ENCODE measurements at places on chromosomes 3 and 15.
A peak's percentile ranks its signal among the peaks of the same experiment; 100 is the strongest.

GRCh38 chr3:153577059-153577736, 415.2 kb downstream of the RAP2B start:
- no peak for DNase-seq

DNA sequence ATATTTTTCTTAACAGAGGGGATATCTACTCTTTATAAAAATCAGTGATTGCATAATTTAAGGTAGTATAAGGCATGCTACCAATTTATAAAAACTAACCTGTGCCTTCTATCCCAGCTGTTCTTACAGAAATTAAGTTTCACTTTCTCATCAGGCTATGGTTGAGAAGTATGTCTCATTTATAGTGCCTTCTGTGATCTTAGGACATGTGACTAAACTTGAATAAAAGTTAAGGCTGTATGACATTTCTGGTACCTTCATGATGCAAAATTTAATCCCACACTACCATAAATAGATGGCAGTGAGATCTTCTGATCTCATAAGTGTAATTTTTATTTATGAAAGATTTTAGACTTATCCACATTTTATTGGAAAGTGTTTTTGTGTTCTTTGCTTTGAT, 12.6 kb downstream of the TIPARP start:
- peak; percentile 27 for DNase-seq

DNA sequence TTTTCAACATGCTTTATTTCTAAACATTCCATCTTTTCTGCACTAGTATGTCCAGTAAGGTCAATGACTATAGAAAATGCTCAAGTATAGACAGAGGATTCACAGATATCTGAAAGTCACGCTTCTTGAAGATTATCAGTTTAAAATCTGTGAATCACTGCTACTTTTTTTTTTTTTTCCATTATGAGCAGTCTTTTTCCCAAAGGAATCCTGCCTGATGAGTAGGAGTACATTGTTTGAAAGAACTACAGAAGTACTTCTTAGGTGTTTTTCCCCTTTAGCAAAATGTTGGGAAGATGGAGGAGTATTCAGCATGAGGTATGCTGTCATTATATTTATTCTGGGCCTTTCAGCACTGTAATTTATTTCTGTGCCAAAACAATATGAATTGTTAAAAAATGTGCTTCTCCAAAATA, 266.2 kb downstream of the NLGN1 start:
- no peak for DNase-seq

DNA sequence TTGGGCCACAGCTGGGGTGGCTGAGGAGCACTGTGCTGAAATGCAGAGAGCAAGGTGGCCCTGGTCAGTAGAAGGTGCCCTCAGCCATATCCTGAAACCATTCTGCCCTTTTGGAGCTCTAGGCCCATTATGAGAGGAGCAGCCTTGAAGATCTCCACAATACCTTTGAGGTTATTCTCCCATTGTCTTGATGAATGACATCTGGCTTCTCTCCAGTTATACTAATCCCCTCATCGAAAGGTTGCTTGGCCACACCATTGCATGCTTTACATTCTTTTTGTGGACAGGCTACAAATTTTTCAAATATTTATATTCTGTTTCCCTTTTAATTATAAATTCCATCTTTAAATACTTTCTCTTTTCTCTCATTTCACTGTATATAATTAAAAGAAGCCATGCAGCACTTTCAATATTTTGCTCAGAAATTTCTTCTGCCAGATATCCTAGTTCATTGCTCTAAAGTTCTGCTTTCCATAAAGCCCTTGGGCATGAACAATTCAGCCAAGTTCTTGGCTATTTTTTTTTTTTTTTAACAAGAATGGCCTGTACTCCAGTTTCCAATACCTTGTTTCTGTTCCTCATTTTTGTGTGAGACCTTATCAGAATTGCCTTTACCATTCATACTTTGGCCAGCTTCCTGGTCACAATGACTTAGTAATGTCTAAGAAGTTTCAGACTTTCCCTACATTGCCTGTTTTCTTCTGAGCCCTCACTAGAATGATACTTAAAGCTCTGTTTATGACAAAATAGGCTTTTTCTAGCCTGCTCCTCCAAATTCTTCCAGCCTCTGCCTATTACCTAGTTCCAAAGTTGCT, 138.9 kb upstream of the SGO1 start:
- peak; percentile 40 for DNase-seq

DNA sequence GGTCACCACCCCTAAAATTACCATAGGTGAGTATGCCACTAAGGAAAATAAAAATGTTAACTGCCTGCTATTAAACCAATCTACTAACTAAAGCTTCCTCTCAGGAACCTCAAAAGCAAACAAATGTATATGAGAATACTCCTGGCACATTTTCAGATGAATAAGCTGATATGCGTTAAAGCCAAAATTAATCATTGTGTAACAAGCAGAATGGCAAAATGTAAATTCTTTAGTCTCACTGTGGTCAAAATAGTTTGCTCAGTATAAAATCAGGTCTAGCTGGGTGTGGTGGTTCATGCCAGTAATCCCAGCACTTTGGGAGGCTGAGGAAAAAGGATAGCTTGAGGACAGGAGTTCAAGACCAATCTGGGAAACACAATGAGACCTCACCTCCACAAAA, 53.6 kb downstream of the SUMF1 start:
- DNase-seq = no peak

GRCh38 chr15:60573936-60574335, 95.0 kb upstream of the ICE2 start:
- DNase-seq = no peak

DNA sequence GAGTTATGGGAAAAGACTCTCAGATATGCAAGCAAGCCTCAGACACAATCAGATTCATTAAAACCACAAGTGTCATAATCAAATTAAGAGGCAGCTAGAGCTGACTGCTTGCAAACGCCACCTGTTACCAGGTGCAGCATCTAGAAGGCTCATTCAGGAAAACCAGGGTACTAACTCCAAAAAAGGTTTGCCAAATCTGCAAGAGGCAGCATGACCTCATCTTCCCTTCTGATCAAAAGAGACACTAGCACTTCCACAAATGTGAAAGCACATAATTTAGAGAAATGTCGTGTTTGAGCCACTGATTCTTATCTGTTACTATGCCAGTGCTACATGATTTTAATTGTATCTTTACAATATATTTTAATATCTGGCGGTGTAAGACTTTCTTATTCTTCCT, 123.3 kb upstream of the NANOGP8 start:
- DNase-seq = no peak

DNA sequence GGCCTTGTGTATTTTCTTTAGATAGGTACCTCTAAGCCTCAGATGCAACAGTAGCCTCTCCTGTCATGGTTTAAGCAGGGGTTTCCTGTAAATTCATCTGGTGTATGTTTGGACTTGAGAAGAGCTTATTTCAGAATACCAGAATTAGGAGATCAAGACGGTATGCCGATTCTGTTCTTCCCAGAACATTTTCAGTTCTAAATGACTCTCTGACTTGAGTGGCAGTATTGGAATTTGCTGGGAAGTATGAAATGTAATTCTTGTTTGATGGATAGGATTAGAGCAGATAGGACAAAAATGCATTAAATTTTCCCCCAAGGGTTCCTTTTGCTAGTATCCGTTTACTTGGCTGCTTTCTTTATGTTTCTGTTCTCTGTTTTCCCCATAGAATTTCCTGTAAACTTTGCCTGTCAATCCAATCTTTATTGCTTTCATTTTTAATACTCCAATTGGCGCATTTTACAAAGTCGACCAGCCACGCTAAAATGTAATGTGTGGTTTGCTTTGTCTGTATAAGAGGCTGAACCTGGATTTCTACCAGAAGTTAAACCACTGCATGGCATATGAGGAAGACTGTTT, 612.2 kb downstream of the RBMS3 start:
- no peak for DNase-seq

GRCh38 chr3:154835639-154836038, 244.5 kb upstream of the MME start:
- DNase-seq = no peak

GRCh38 chr15:77853008-77853328, 220.3 kb upstream of the LINGO1 start:
- DNase-seq = no peak

DNA sequence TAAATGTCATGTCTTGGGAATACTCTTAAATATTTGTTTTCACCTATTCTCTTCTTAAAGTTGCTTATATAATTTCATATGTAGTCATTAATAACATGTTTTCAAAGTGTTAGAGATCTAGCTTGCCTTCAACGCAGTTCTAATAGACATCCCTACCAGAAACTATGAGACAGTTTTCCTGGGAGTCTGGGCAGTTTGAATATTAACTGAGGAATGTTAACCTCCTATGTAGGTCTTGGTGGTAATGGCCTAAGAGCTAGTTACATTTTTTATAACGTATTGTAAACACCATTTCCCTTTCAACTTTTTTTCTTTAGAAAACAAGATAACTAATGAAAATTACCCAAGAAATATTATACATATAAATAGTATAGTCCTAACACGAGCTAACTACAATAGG, 328.2 kb downstream of the TIGIT start:
- DNase-seq = peak; percentile 69

DNA sequence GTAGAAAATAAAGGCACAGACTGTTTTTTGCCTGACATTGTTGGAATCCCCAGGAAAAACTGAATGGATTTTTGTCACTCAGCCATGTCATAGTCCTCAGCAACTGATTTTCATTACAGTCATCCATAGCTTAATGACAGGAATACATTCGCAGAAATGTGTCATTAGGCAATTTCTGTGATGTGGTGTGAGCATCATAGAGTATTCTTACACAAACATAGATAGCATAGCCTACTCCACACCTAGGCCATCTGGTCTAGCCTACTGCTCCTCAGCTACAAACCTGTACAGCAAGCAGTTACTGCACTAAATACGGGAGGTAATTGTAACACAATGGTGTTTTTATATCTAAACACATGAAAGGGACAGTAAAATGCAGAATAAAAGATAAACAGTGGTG, 34.4 kb upstream of the FBN1 start:
- DNase-seq = no peak

DNA sequence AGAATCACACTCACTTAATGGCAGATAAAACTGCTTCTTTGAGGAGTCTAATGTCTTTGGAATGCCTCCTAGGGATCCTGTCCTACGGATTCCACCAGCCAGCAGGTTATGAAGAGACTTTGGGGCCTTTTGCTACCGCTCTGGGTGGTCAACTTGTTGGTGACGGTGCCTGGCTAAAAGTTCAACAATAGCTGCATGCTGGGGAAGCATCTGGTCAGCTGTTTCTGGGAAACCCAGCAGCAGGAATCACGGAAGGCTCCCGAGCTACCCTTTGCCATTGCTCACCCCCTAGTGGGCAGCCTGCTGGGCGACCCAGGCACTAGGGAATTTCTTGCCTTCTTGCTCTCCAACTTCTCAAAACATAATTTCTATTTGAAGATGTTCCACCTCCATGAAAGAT, 263.3 kb downstream of the NEK10 start:
- DNase-seq = no peak

DNA sequence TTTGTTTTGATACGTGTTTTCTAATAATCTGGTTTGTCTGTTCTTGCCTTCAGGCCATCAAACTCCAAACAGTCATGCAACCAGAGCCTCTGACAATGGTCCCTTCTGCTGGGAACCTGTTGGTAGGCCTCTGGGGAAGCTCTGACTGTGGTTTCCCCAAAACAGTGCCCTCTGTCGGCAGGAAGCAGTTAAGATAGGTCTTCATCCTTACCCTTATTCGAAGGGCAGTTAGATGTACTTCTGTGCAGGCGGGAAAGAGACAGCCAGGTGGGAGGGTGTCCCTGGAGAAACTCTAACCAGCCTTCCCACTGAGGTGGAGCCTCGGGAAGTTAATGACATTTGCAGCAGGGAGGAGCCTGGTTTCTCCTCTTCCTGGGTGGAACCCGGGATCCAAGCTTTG, 81.6 kb upstream of the CHMP2B start:
- DNase-seq = peak; percentile 6

- DNase-seq = peak; percentile 67
Measured at GRCh38 chr3:124811436-124811835, 75.7 kb downstream of the ITGB5 start.

- DNase-seq = no peak
Measured at GRCh38 chr15:101120987-101121386, 130.9 kb downstream of the CHSY1 start.

GRCh38 chr3:109973733-109974132, 636.4 kb upstream of the DPPA4 start:
- peak; percentile 3 for DNase-seq

DNA sequence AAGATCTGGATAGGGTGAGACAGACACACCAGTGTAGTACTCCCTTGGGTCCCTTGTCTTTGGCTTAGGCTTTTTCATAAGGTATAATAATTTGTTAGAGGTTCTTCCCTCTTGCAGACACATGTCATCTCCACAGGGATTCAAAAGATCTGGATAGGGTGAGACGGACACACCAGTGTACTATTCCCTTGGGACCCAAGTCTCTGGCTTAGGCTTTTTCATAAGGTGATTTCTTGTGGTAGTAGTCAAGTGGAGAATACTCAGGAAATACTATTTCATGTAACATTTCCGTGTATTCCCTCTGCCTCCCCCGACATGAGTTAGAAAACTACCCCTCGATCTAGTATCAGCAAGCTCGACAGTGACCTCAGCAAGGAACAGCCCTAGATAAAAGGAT, 954 bp upstream of the MAPKBP1 start:
- no peak for DNase-seq

DNA sequence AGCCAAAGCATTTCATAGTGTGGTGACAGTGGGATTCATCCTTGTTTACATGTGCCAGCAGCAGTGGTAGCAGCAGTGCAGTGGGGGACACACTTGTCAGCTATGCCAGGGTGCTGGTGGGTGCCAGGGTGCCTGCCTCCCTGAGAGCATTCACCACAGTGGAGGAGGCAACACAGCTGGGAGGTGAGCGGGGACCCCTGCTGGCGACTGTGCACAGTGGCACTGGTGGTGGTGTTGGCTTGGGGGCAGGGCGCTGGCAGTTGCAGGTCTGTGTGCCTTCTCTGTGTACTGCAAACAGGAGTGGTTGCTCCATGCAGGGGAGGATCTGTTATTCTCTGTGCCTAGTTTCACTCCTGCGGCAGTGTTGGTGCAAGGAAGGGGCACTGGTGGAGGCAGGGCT, 41.2 kb downstream of the CEP63 start:
- no peak for DNase-seq

- DNase-seq = no peak
Measured at GRCh38 chr3:126127452-126127851, 43.5 kb upstream of the SLC41A3 start.

GRCh38 chr15:33608714-33609113, 297.9 kb downstream of the RYR3 start:
- peak; percentile 6 for DNase-seq

- DNase-seq = no peak
Measured at GRCh38 chr3:183583331-183584245, 28.1 kb upstream of the KLHL6 start.

GRCh38 chr15:63701365-63701764, 104.2 kb downstream of the FBXL22 start:
- no peak for DNase-seq

DNA sequence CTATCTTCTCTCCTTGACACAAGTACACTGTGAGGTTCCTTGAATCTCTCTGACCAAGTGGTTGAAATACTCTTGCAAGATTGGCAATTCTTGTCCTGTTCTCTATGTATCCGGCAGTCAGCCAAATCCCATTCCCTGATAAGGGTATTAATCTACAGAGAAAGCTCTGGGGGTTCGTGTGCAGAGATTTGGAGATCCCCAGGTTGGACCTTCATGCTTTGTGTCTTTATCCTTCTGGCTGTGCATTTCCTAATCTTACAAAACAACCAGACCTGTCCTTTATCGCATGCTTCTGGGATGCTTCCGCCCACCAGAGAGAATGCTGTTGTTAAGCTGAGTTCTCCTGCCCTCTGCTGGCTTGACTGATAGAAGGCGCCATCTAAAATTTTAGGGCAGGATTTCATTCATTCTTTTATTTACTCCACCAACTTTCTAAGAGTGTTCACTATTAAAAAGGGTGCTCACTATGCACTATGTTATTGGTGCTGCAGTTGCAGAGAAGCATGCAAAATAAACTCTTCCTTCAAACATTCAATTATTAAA, 8.6 kb upstream of the SST start:
- peak; percentile 69 for DNase-seq

- no peak for DNase-seq
Measured at GRCh38 chr3:170421111-170421641, 2.5 kb downstream of the CLDN11 start.

Data from renal cortical epithelial cell (primary cell).